Activated effector memory CD4-positive, alpha-beta T cell treated with Interleukin-2 at 50 U/mL for 16 hours (primary cell): ENCODE measurements at places on chromosomes 1 and 21.

DNA sequence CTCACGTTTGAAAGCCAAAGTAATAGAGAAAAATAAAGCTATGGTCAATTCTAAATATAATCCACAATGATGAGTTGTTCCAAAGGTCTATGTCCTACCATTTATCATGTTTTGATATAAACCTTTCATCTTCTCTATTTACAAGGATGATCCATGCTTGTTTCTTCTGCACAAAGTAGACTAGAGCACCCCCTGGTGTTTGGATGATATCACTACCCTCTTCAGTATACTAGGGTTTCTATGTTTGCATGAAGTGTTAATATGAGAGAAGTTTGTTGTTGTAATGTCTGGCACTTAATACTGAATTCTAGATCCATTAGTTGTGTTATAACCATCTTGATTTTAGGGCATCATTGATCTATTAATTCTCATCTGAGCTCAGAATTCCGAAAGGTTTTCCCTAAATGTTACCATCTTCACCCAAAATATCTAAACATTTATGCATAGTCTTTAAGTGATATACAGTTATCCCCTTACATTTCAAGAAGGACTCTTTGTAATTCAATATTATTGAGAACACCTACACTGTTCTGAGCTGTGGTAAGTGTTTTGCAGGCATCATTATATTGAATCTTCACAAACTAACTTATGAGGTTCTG, 21.1 kb downstream of the CLDN8 start:
- no peak for DNase-seq

DNA sequence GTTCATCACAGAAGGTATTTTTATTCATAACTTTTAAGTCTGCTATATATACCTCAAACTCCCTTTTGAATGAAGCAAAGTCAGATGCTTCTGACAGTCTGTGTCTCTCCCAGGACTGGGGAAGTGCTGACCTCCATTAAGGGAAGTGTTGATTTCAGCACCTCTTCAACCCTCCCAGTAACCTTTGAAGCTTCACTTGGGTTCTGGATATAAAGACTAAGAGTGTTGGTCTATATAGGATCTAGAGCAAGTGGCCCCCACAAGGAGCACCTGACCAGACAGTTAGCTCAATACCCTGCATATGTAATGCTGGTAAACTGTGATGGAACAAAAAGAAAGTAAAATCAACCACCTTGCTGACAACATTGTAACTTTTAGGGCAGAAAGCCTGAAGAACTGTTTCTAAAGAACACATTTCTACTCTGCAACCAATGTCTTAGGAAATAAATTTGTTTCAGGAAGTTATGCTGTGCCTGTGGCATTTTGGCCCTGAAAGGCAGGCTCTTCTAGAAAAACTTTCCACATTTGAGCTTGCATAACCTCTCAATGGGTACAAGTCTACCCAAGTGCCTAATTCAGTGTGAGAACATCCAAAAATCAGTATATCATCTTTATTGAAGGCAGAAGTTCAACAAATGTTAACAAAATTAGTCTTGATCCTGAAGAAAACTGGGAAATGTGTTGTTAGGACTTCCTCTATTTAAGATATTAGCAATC, 865 bp upstream of the PTPN22 start:
- no peak for DNase-seq

DNA sequence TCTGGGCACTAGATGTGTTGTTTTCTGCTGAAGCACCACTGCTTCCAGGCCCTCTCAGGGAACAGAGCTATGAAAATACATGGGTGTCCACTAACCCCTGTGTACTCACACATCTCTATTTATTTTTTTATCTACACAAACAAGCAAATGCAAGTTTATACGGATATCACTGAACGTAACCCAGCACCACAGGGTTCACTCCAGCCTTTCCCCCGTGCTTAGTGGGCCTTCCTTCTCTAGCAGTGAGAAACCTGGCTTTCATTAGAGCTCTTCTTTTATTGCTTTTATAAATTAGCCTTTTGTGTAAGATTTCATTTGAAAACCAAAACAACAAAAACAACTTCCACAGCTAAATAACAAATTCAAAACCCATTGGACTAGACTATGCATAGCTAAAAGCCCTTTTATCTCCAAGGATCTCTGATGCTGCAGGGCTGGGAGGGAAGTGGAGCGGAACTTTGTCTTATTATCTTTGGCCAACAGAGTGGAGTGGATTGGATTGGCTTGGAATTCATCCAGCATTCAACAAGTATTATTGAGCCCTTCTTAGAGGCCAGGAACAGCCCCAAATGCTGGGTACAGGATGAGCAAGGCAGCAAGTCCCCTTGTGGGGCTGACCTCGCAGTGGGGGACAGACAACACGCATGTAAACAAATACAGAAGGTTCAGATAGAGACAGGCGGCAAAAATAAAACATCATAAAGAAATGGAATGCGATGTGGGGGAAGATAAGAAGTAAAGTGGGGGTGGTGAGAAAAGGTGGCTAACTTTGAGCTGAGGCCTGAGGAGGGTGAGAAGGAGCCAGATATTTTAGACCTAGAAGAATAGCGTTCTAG, 371.8 kb upstream of the POU3F1 start:
- no peak for DNase-seq

DNA sequence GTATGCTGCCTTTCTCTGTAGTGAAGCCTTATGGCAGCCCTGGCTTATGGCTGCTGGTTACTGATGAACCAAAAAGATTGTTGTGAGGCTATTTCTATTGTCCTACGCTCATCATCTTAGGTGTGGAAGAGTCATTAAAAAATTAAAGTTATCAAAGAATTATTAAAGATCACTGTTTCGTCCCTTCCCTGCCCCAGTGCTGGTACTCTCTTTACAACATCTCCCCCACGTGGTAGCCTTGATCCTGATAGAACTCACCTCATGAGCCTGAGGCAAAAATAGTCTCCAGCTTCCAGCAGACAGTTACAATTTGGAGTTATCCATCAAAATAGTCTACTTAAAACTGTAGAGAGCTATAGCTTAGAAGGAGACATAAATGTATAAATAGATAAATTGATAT, 201.5 kb downstream of the S1PR1 start:
- DNase-seq, result no peak

GRCh38 chr1:54137534-54138061, 15.2 kb downstream of the CDCP2 start:
- DNase-seq, result no peak

- DNase-seq, result no peak
These were observed 129.9 kb downstream of the C1orf94 start for GRCh38 chr1:34306568-34306967.

- no peak for DNase-seq
These were observed 4.2 kb upstream of the GNL2 start for GRCh38 chr1:37599940-37600339.

GRCh38 chr1:193747579-193747978, 561.2 kb upstream of the B3GALT2 start:
- DNase-seq, result no peak

DNA sequence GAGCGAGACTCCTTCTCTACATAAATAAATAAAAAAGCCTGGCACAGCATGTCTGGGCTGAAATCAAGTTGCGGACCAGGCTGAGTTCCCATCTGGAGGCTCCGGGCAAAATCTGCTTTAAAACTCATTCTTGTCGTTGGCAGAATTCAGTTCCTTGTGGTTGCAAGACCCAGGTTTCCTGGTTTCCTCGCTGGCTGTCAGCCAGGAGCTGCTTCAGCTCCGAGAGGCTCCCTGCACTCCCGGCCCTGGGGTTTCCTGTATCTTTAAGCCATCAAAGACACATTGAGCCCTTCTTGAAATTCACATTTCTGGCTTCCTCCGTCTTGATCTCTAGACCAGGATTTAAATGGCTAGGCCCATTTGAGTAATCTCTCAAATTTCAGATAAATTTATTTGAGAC, 20.6 kb upstream of the SCCPDH start:
- DNase-seq, result no peak

- DNase-seq, result no peak
These were observed 32.1 kb downstream of the ALDH9A1 start for GRCh38 chr1:165666152-165666825.

DNA sequence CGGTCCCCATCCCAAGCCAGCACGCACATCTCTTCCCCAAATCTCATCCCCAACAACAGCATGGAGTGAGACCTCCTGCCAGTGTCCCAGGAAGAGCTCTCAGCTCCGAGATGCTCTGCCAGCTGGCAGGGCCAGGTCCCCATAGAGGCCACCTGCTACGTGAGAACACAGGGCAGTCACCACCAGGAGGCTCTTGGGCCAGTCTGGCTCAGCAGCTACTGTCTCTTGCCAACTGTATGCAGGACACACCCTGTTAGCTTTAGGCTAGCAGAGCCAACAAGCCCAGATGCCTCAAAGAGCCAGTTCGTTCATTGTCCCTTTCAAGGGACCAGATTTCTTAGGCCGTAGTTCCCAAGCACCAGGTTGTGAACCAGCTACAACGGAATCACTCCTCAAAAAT, 36.9 kb downstream of the FBXO2 start:
- no peak for DNase-seq

- no peak for DNase-seq
These were observed 48.6 kb downstream of the KCNC4 start for GRCh38 chr1:110258734-110259133.

- DNase-seq, result no peak
These were observed 21.6 kb downstream of the ATP2B4 start for GRCh38 chr1:203648276-203648675.

DNA sequence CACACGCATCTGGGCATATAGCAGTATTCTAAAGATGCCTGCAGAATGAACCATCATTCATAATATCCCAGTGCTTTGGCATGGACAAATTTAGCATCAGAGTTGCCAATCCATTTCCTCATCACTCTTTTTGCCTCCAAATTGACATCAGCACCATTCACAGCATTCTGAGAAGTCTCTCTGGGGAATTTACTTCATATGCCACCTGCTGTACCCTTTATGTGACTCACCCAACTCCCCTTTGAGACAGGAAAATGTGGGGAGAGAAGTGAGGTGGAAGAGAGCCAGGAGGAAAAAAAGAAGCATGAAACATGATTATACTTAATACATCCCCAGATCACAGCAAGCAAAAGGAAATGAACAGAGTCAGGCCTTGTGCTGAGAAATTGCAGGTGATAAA, 37.4 kb downstream of the RAB3B start:
- DNase-seq, result no peak

DNA sequence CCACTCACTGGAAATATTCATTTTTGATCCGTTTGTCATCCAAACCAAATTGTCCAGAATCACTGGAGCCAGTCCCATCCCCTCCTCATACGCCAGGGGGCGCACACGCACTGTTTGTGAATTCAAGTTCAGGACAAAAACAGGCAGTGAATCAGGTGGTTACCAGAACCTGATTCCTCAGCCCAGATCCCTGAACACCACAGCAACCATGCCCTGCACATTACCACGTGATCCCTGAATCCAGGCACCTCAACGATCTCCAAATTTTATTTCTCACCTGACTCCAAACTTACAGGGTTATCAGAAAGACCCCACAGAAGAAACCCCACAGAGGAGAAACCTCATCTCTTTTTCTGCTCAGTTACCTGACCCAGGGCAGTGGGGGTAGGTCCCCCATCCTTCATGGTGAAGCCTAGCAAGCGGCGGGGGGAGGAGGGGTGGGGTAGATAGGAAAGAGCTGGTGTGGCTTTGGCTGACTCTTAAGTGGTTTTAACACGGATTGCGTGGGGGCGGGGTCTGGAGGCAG, 1.4 kb upstream of the PTPRF start:
- peak; percentile 61 for DNase-seq

GRCh38 chr1:202247104-202247503, 53.5 kb downstream of the LGR6 start:
- DNase-seq, result no peak

DNA sequence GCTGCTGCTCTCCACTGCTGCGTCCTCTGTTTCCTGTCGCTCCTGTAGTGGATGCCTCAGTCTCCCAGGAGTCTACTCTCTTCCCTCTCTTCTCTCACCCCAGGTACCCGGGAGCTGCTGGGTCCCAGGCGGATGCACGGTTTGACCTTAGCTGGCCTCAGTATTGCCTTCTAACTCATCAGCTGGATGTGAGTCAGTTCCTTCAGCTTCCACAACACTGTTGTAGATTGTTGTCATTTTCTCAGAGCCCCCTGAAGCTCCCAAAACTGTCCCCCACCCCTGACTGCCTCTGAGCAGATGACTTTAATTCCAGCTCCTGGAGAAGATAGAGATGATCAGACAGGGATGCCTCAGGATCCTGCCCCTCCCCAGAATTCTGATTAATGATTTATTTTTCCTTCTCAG, 7.2 kb downstream of the CNIH3 start:
- no peak for DNase-seq

DNA sequence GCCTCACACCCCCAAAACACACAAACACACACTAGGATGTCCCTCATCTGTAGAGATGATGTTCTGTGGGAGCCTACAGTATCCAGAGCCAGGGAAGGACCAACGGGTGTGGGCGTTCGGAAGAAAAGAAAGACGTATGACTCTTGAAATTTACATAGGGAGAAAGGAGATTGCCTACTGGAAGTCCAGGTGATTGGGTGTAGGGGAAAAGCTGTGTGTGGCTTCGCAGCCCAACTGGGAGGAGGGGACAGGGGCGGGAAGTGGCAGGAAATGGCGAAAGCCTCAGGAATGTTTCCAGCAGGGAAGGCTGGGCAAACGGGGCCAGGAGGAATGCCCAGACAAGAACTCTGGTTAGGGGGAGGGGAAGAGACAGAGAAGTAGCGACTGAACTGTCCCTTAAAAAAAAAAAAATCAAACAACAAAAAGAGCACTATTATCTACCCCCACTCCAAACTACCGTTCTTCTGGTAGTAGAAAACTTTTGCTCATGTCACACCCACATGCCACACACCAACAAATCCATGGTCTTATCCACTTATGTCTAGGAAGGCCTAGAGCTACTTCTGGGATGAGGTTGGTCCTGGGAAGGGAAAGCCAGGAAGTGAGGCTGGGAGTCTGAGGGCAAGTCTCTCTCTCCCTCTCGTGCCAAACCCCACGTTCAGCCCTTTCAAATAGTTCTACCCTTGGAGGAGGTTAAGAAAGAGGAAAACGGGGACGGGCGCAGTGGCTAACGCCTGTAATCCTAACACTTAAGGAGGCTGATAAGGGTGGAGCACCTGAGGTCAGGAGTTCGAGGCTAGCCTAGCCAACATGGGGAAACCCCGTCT, 1.8 kb upstream of the CKS1B start:
- no peak for DNase-seq

GRCh38 chr1:215731699-215732098, 164.6 kb downstream of the KCTD3 start:
- no peak for DNase-seq

DNA sequence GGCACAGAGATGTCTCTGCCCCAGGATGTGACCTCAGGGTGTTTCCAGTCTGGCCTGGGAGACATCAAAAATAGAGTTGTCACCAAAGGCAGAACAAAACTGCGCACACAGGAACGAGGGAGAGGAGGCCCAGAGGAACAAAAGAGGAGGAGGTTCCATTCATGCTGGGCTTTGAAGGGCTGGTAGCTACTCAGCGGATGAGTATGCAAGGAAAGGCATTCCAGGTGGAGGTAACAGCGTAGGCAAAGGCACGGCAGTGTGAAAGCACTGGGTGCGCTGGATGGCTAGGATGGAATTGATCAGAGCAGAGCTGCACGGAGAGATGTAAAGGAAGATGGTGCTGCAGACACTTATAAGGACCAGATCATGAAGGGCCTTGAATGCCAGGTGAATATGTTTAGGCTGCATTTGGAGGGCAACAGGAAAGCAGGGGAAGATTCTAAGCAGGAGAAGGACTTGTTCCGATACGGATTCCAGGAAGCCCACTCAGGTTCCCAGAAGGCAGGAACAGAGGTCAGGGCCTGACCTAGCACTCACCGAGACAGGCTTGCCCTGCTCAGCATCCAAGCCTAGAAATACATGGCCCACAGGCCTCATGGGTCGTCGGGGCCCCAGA, 6.3 kb downstream of the COL16A1 start:
- DNase-seq, result no peak

- no peak for DNase-seq
These were observed 232.8 kb upstream of the PTBP2 start for GRCh38 chr1:96488777-96489176.

- DNase-seq, result no peak
These were observed 44.3 kb downstream of the SCCPDH start for GRCh38 chr1:246768403-246769020.
